Renal cortex interstitium (tissue), 15 donors: ENCODE measurements at places on chromosomes 2 and 18. TPM values are rescaled to one million over a fixed set of nuclear protein-coding genes. Genes with fewer than 3 reads are reported as not detected.

DNA sequence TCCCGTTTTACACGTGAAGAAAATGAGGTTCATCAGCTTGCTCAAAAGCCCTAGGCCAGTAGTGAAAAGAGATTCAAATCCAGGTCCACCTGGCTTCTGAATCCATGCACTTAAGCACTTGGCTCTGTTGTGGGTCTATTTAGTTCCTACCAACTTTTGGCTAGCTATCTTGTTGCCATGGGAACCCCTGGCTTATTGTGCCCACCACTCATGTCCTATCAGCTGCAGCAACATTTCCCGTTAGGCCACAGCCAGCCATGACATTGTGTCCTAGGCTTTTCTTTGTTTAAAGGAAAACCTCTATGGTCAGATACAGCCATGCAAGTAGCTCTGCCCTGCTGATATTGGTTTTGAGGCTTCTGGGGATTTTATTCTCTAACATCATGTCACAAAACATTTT lies 49.8 kb downstream of the PLEK start:
- DNase-seq = no peak

- DNase-seq = no peak
Observed at GRCh38 chr2:111984213-111984604, 70.9 kb upstream of the TMEM87B start.

GRCh38 chr18:36643061-36643460 lies 185.7 kb downstream of the TPGS2 start:
- no peak for DNase-seq

Gene EGR4
- not detected for polyA plus RNA-seq

DNA sequence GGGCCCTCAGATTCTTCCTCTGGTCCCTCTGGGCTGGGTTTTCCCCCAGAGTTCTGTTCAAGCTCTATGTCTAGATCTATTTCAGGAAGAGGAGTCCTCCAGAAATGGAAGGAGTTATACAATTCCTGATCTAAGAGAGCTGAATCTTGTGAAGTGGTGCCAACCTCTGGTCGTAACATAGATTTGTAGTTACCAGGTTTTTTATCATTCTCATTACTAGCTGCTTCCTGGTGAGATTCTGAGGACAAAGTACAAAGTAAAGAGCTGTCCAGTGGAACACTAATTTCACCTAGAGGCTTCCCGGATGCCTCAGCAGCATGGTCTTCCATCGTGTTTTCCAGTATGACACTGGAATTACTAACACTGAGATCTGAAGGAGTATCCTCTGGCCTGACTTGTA lies 44.1 kb downstream of the PPP4R1 start:
- DNase-seq = no peak

Gene CPO
- 1.00 TPM for polyA plus RNA-seq

- no peak for DNase-seq
Observed at GRCh38 chr2:48228345-48228684, 301.6 kb upstream of the STON1 start.

Gene PTPRN
- polyA plus RNA-seq = 0.65 TPM

Gene SCN2A
- 1.2 TPM for polyA plus RNA-seq

DNA sequence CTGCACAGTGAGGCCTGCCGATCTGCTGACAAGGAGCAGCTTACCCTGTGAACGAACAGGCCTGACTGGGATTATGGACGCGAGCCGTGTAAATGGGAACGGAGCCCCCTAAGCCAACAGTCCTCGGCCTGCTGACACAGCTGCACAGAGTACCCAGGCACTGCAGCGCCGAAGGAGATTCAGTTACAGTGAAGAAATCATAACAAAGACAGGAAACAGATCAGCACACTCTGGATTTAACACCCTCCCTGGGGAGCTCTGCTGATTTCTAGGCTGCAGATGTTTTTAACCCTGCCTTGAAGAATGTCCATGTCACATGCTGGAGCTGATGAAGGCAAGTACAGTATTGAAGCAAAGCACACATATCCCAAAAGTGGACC lies 43.4 kb downstream of the COLEC12 start:
- DNase-seq = no peak

- DNase-seq = no peak
Observed at GRCh38 chr2:240402566-240403272, 32.7 kb upstream of the GPC1 start.

- no peak for DNase-seq
Observed at GRCh38 chr18:64082054-64082453, 66.8 kb downstream of the LINC00305 start.

GRCh38 chr18:48813321-48813720 lies 137.4 kb downstream of the SMAD7 start:
- DNase-seq = no peak

Gene SCYGR4
- not detected for polyA plus RNA-seq

- no peak for DNase-seq
Observed at GRCh38 chr2:128320906-128321771, 2.5 kb upstream of the HS6ST1 start.

- DNase-seq = no peak
Observed at GRCh38 chr2:200744201-200744602, 67.5 kb upstream of the BZW1 start.

GRCh38 chr2:192885569-192886160 lies 690.9 kb upstream of the TMEFF2 start:
- no peak for DNase-seq

DNA sequence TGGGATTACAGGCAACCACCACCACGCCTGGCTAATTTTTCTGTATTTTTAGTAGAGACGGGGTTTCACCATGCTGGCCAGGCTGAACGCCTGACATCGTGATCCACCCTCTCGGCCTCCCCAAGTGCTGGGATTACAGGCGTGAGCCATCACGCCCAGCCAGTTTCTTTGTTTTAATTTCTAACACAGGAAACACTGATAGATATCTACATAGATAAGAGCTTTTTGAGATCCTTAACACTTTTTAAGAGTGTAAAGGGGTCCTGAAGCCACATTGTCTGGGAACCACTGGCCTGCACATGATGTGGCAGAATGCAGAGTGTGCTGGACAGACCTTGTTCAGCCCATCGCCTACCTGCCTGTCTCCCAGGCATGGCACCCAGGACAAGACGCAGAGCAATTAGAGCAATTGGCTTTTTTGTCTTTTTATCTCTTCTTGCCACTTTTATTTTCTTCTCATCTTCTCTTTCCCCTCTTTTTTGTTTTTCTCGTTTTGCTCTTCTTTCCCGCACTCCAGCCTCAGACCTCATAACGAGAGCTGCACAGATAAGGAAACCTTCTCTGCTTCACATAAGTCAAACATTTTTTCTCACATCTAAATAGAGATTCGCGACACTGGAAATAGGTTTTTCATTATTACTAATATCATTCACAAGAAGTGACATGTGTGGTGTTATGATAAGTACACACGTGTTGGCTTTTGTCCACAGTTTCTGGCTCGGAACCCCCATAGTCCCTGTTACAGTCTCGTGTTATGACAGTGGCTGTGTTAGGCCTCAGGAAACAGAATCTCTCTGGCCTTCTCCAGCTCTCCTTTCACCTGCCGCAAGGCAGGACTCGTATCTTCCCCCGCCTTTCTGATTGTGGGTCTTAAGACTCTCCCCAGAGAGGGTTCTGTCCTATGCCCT lies 25.2 kb upstream of the GPR55 start:
- DNase-seq = no peak

- DNase-seq = no peak
Observed at GRCh38 chr2:46866770-46867246, 48.8 kb downstream of the MCFD2 start.

DNA sequence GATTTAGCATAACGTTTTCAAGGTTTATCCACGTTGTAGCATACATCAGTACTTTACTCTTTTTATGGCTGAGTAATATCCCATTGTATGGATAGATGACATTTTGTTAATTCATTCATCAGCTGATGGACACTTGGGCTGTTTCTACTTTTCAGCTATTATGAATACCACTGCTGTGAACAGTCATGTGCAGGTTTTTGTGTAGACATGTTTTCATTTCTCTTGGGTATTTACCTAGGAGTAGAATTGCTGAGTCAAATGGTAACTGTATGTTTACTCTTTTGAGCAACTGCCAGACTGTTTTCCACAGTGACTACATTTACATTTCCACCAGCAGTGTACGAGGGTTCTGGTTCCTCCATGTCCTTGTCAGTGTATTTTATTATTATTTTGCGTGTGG lies 33.9 kb downstream of the COX7A2L start:
- DNase-seq = no peak

Gene ST6GAL2
- polyA plus RNA-seq = 18.8 TPM

DNA sequence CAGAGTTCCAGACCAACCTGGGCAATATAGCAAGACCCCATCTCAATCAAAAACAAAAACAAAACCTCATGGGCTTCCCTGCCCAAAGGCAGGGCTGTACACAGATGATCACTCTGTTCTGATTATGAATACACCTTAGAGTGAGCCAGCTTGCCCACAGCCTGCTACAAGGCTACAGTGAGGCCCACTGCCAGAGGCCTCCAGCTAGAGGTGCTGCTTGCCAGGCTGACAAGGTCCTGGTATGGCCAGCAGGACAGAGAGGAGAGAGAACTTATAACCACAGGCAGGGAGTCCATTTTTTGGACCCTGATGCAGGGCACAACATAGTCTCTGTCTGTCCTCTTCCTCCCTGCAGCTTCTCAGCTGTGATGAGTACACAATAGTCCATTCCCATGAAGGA lies 41.5 kb downstream of the KANSL3 start:
- no peak for DNase-seq

DNA sequence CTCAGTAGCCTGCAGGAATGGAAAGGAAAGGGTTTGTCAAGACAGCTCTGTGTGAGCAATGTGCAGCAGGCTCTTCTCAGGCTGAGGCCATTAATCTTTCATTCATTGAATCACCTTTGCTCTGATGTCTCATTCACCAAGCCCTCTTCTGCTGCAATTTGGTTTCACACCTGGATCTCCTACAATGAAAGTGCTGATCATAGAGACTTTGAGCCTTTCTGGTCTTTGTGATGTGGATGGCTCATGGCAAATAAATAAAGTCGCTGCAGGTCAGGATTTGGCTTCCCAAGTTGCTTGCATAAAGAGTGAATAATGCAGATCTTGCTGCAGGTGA lies 95.8 kb upstream of the SPRED2 start:
- no peak for DNase-seq

- no peak for DNase-seq
Observed at GRCh38 chr2:105868060-105868459, 123.3 kb downstream of the NCK2 start.

DNA sequence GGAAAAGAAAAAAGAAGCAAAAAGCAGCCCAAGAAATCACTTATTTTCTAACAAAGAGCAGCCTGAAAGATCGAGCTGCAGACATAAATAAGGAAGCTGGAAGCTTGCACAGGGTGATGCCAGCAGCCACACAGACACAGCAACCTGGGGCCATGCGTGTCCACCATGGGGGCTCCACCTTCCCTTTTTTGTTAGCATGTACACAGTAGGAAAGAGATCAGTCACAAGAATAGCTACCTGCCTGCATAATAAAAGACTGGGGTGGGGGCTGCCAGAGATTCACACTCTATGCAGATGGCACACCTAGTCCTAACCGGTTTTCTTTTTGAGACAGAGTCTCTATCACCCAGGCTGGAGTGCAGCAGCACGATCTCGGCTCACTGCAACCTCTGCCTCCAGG lies 2.9 kb upstream of the CNOT11 start:
- DNase-seq = no peak
